Cardiac fibroblast (primary cell): ENCODE measurements at places on chromosomes 7 and 10.
A peak's percentile ranks its signal among the peaks of the same experiment; 100 is the strongest.

DNA sequence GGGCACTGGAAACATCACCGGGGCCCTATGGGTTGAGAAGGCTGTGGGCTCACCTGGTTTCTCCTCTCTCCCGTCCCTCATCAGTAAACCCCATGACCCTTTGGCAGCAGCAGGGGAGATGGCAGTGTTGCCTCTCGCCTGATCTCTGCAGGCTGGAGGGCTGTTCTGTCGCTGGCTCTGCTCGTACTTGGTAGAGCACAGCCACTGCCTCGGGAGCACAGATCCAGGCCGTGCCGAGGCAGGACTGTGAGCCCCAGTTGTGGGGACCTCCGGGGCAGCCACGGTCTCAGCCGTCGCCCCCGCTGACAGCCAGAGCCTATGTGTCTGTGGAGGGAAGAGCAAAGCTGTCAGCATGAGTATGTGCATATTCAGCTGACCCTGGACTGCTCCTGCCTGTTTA lies 94.9 kb downstream of the PTPRE start:
- no peak for DNase-seq

GRCh38 chr10:48285710-48286109 lies 11.2 kb upstream of the FRMPD2 start:
- DNase-seq: peak; percentile 20

GRCh38 chr10:17213646-17214349 lies 12.3 kb upstream of the TRDMT1 start:
- peak; percentile 83 for DNase-seq

- DNase-seq: no peak
These were observed 8.6 kb downstream of the CALN1 start for GRCh38 chr7:72403458-72404076.

DNA sequence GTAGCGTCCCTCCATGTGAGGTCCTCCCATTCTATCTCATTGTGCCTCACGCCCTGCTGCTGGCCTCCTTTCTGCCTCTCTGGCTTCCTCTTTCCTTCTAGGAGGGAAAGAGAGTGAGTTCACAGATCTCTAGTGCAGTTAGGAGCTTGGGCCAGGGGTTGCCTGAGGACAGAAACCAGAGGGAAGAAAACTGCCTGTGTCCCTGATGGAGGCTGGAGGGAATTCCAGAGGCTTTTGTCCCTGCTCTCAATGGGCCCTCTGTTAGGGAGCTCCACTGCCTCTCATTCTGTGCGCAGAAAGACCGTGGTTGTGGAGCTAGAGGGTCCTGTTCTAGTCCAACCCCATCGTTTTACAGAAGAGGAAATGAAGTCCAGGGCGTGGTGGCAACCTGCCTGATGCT lies 4.6 kb downstream of the MARVELD1 start:
- no peak for DNase-seq

GRCh38 chr10:32317795-32318357 lies 29.1 kb downstream of the EPC1 start:
- no peak for DNase-seq

DNA sequence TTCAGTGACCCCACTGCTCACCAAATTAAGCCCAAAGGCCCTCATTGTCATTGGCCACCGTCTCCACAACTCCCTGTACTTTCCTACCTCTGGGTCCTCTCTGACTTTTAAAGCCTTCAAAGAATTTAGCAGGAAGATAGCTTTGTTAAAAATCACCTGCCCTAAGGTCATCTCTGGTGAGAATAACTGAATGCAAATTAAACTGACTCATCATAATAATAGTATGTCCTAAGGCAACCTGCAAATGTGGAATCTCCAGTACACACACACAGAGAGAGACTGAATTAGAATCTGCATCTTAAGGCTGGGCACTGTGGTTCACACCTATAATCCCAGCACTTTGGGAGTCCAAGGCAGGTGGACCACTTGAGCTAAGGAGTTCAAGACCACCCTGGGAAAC lies 24.1 kb downstream of the OAT start:
- DNase-seq: no peak

- DNase-seq: no peak
These were observed 95.0 kb downstream of the FRMD4A start for GRCh38 chr10:14235566-14236195.
